CD4-positive, alpha-beta T cell (primary cell): ENCODE measurements at places on chromosomes 16 and 17.

DNA sequence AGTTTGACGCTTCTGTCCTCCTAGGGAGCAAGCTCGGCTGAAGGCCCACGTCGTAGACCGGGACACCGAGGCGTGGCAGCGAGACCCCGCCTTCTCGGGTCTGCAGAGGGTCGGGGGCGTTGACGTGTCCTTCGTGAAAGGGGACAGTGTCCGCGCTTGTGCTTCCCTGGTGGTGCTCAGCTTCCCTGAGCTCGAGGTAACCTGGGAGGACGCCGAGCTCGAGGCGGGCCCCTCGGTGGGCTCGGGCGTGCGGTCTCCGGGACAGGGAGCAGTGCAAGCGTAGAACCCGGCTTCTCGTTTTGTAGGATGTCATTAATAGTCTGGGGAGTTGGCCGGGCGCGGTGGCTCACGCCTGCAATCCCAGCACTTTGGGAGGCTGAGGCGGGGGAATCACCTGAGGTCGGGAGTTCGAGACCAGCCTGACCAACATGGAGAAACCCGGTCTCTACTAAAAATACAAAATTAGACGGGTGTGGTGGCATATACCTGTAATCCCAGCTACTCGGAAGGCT lies 715 bp downstream of the ENDOV start:
- DNase-seq, result no peak

DNA sequence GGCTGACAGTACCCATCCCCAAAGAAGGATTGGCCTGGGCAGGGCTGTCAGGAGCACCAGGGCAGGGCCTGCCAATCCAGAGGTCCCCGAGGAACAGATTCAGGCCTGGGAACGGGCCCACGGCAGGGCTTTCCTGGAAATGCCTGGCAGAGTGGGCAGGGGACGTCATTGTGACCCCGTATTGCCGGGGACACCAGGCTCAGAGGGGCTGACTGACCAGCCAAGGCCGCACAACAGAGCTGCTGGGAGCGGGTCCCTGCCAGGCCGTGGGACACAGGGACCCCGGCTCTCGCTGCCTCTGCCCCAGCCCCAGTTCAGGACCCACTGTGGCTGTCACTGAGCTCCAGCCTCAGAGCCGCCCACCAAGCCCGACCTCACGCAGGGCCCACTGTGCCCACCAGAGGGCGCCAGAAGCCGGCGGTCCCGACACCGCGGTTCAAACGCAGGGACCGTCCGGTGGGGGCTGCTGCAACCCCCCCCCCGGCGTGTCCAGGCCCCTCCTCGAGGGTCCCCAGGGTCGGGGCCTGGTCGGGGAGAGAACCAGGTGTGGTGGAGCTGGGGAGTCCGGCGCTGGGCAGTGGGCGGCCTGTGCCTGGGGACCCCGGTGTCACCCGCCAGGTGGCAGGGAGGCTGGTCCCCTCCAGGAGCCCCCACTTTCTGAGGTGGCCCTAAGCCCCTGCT lies 15.2 kb upstream of the SSTR5 start:
- peak; percentile 56 for DNase-seq

- DNase-seq, result no peak
These were observed 8.0 kb downstream of the ZNF469 start for GRCh38 chr16:88390735-88391134.

GRCh38 chr17:49993423-49994060 lies 1.5 kb downstream of the DLX3 start:
- no peak for DNase-seq

DNA sequence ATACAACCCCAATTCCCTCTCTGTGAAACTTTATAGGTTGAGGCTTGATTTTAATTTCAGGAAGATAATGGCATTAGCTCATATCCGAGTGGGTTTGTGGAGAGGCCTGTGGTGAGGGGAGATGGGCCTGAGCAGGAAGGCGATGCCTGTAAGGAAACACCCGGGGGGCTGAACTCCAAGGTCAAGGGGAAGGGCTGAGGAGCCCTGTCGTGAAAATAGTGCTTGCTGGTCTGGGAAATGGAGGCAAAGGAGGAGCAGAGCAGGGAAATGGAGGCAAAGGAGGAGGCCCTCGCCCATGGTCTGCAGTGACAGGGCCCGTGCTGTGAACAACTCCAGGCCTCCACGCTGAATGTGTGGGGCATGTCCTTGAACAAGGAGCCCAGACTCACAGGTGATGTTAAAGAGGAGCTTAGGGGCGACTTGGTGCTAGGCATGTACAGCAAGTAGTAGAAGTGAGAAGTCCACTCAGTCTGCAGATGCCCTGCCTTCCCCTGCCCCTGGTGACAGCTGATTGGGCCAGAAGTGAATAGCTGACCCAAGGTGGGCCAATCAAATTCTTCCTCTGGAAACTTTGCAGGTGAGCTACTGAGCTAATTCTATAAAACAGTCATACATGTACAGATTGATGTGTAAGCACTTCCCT lies 38.1 kb downstream of the MRPS23 start:
- no peak for DNase-seq

- DNase-seq, result peak; percentile 70
These were observed 482.6 kb downstream of the NPIPA7 start for GRCh38 chr16:16861546-16861945.

DNA sequence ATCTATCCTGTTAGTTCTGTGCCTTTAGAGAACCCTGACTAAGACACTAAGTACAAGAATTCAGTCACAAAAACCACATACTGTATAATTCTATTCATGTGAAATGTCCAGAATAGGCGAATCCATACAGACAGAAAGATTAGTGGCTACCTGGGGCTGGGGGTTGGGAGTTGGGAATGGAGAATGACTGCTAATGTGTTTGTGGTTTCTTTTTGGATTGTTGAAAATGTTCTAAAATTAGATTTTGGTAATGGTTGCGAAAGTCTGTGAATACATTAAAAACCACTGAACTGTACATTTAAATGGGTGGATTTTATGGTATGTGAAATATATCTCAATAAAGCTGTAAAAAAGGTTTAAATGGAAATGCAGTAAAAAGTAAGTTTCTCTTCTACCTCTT lies 80.4 kb upstream of the AKTIP start:
- DNase-seq, result no peak

DNA sequence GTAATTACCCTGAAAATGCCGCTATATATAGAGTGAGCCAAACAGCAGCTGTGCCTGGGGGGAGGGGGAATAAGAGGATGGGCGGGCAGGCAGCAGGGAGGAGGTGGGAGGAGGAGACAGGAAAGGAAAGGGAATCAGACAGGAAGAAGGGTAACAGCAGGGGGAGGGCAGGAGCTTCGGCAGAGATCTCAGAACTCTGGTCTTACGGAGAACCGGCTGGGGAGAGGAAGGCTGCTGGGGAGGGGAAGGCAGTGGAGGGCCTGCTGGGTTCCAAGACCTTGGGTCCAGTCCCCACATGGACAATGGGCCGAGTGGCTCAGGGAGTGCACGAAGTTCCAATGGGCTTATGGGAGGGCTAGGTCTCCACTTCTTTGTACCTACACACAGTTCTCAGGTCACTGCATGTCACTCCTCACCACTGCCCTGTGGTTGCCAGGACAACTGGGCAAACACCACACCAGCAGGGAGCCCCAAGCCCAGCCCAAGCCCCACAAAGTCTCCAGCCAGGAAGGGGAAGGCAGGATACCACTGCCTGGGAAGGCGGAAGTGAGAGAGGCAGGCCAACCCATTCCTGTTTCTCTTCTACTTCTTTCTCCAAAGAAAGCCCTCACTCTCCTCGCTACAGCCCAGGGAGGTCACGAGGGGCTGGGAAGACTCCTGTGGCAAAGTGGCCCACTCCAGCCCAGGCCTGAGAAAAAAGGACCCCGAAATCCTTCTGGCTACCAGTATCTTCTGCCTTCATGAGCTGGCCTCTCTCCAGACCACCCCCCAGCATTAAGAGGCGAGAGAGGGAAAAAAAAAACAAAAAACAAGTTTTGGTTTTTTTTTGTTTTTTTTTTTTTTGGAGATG lies 25.3 kb downstream of the G6PC3 start:
- no peak for DNase-seq

GRCh38 chr16:29744541-29745101 lies 1.2 kb downstream of the C16orf54 start:
- peak; percentile 36 for DNase-seq

- DNase-seq, result no peak
These were observed 311.9 kb downstream of the NPIPA8 start for GRCh38 chr16:18024611-18025010.

GRCh38 chr16:80341263-80341662 lies 199.5 kb upstream of the DYNLRB2 start:
- DNase-seq, result no peak

- DNase-seq, result no peak
These were observed 432.4 kb upstream of the PMFBP1 start for GRCh38 chr16:72604375-72604774.

DNA sequence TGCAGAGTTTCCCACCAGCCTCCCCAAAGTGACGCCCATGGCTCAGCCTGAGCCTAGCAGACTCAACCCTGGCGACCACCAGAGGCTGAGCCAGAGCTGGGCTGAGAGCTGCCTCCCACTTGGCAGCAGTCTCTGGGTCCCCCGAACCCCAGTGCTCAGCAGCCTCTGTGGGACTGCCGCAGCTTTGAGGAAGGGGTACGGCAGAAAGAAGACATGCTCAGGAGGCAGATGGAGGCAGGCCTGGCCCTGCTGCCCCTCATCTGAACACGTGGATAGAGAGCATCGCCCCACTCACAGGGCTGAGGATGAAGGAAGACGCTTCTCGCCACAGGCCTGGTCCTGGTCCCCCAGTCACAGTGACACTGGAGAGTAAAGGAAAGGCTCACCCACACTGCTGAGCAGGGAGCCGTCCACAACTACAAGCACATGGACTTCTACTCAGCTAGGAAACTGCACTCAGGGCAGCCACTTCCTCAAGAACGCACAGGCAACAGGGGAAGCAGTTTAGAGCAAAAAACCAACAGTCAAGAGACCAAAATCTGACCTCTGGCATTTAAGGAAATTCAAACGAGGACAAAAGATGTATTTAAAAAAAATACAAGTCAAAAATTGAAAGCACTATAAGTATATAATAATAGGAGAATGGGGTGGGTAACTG lies 45.2 kb upstream of the GSG1L start:
- no peak for DNase-seq

- no peak for DNase-seq
These were observed 9.5 kb downstream of the MRPL27 start for GRCh38 chr17:50363217-50364060.

DNA sequence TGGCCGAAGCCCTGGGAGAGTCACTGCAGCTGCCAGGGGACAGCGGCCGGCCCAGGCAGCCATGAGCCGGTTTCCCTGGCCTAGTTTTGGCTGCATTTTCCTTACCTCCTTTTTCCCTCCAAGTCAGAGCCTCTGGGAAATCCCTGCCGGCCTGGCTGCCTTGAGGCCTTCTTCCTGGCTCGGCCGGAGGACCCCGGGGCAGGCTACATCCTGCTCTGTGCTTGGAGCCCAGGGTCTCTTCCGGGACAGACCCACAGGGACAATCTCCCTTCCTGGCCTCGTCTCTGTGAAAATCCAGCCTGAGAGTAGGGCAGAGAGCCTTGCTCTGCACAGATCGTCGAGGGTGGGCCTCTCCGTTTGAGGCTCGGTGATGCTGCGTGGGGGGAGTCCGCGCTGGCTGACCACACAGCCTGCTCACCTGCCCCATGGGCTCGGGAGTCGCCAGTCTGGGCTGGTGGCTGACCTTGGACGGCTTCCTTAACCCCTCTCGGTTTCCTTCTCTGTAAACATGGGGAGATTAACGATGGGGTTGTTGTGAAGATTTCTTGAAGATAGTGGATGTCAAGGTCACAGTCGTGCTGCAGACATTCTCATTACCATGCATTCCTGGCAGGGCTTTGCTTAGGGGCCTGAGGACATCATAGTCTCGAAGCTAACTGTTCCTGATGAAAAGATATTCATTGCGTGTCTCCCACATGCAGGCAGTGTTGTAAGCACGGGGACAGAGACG lies 34.8 kb upstream of the CIBAR2 start:
- no peak for DNase-seq

GRCh38 chr17:17650959-17651358 lies 30.3 kb upstream of the RAI1 start:
- no peak for DNase-seq

- no peak for DNase-seq
These were observed 16.3 kb downstream of the ITGAD start for GRCh38 chr16:31409433-31409832.

- no peak for DNase-seq
These were observed 8.4 kb upstream of the TAT start for GRCh38 chr16:71585318-71585703.

- no peak for DNase-seq
These were observed 6.8 kb upstream of the ZNF594 start for GRCh38 chr17:5198472-5198871.

DNA sequence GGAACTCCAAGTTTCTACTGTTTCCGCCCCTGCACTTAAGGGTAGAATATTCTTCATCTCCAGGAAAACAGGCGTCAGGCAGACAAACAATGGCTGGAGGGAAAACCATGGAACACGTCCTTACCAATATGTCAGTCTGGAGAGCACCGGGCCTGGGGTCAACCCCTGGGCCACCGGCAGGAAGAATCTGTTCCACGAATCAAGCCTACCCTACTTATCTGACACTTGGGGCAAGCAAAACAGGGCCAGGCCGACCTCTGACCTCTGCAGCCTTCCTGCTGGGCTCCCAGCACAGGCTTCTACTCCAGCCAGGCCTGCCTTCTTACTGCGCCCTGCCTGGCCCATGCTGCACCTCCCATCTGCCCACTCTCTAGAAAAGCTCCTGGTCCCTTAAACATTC lies 10.1 kb downstream of the VAC14 start:
- no peak for DNase-seq

DNA sequence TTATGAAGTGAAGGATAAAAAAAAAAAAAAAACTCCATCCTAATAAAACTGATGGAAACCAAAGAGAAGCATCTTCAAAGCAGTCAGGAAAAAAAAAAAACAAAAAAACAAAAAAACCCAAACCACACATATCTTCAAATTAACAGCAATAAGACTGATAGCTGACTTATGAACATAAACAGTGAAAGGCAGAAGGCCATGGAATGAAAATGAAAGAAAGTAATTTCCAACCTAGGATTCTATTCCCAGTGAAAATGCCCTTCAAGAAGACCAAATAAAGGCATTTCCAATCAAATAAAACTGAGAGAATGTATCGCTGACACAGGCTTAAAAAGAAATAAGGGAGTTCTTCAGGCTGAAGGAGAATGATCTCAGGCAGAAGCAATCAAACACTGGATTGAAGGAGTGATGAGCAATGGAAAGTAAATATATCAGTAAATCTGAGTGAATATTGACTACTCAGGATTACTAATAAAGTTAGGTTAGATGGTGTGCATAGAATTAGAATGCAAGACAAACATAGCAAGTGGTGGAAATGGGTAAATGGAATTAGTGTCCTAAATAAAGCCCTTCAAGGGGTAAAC lies 92.1 kb downstream of the USP31 start:
- DNase-seq, result no peak

GRCh38 chr17:17931159-17931558 lies 41.0 kb downstream of the TOM1L2 start:
- DNase-seq, result no peak

- no peak for DNase-seq
These were observed 86.7 kb downstream of the ZFHX3 start for GRCh38 chr16:72961115-72961832.
